Cardiac septum (tissue), 1 donor: ENCODE measurements at places on chromosomes 6 and 20. TPM values are rescaled to one million over a fixed set of nuclear protein-coding genes. Genes with fewer than 3 reads are reported as not detected.

DNA sequence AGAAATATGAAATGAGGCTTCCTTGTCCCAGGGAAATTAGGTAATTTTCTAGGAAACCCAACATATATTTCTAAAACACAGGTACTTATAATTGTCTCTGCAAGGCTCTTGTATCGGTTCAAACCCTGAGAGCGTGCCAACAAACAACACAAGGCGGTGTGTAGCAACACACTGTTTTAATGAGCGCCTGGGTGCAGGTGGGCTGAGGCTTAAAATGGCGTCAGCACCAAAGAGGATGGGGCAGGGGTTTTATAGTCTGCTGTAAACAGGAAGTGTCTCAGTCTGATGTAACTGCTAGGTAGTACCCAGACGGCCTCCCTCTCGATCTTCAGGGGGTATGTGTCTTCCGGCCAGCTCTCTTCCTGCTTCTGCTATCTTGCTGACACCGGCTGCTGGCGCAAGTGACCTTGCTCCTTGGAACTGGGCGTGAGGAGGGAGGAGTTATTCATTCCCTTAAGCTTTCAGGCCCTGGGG lies 69.7 kb downstream of the EPB41L2 start:
- DNase-seq, result no peak

- DNase-seq, result no peak
Observed at GRCh38 chr6:29146179-29146578, 24.5 kb upstream of the OR2J2 start.

GRCh38 chr6:146444189-146444588 lies 99.4 kb upstream of the RAB32 start:
- no peak for DNase-seq

GRCh38 chr20:40980828-40981310 lies 47.8 kb upstream of the TOP1 start:
- no peak for DNase-seq

GRCh38 chr6:134774201-134774638 lies 175.7 kb downstream of the ALDH8A1 start:
- DNase-seq, result no peak

GRCh38 chr20:22692119-22692475 lies 107.7 kb upstream of the FOXA2 start:
- DNase-seq, result no peak

Gene GSTA1
- not detected for total RNA-seq

Gene VGLL2
- total RNA-seq, result 38.1 TPM

Gene KIF6
- not detected for total RNA-seq

Gene PLN
- 2,070 TPM for total RNA-seq

Gene IL17A
- total RNA-seq, result not detected

Gene SIRPB2
- total RNA-seq, result 2.2 TPM

Gene FRS3
- total RNA-seq, result 5.7 TPM

Gene EPPIN
- total RNA-seq, result not detected

Gene HLA-DQA1
- 5.2 TPM for total RNA-seq
